ENCODE measurements at places on chromosomes 11 and 22. TPM values are rescaled to one million over a fixed set of nuclear protein-coding genes. Genes with fewer than 3 reads are reported as not detected.

DNA sequence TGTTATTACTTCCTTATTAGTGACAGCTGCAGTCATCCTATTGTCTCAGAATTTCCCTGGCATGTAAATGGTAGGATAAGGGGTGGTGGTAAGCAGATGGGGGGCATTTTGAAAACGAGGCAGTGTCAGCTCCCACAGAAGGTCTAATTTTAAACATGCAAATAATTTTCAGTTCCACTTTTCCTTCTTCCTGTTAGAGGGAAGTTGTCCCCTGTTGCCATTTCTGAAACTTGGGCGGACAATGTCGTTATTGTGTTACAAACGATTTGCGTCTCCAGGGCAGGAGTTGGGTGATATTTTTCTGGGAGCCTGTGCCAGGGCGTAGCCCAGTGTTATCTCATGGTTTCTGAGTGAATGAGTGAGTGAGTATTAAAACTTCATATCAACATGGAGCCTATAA is 7.4 kb downstream of the PTPRJ start:
- no peak for DNase-seq

DNA sequence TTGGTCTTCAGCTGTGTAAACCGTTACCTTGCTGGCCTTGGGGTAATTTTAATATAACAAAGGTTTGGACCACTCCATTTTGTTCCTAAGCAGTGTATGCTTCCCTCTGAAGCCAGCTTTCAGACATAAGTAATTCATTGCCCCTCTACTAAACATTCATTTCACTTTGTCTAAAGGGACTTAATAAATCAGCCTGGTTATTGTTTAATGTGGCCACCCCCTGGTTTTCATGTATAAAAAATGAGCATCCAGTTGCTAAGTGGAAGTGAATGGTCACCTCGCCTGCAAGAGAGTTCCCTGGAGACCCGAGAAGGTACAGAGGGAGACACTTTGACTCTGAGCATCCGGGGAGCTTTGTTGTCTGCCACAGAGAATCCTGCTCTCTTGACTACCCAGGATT is 3.9 kb downstream of the ABTB2 start:
- DNase-seq, result no peak

DNA sequence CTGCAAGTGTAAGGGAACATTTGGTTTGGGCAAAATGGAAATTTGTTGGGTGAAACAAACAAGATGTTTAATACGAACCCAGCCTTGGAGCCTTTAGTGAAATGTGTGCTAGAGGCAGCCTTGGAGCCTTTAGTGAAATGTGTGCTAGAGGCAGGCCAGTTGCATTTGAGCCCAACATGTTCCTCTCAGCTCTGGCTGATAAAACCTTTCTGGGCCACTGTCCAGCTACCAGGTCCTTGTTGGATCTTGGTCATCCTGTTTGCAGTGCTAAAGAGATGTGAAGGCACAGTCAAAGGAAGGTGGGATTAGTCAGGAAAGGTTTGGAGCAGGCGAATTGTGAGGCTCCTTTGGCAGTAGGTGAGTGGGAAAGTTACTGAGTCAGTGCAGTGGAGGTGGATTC is 48.9 kb downstream of the CEP164 start:
- no peak for DNase-seq

- DNase-seq, result no peak
Measured at GRCh38 chr22:22569218-22569617, 10.2 kb upstream of the PRAME start.

DNAJB13 gene
- total RNA-seq, result not detected

- DNase-seq, result no peak
Measured at GRCh38 chr11:75964071-75964470, 149.1 kb downstream of the UVRAG start.

GRCh38 chr11:128889657-128890213 is 1.4 kb upstream of the KCNJ5 start:
- no peak for DNase-seq

GRCh38 chr11:10679644-10680043 is 13.9 kb downstream of the IRAG1 start:
- DNase-seq, result no peak

DNA sequence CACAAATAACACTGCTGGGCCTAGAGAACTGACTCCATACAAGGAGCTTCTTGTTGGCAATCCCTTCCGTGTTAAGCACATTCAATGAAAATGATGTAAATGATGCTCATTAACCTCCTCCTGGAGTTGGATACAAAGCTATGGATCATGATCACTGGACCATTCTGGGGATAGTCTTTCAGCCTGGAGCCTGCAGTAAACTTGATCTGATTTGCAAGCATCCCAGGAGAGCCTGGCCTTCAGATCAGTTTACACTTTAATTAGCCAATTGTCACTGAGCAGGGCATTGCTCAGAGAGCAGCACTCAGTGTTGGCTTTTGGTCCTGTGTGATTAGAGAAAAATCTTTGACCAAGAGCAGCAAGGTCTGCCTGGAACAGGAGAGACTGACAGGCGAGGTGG is 45.6 kb downstream of the ARFGAP3 start:
- DNase-seq, result no peak

OR52A1 gene
- total RNA-seq, result not detected

HIC2 gene
- total RNA-seq, result 6.9 TPM

BCR gene
- total RNA-seq, result 44.7 TPM

PDGFD gene
- total RNA-seq, result 4.7 TPM

- no peak for DNase-seq
Measured at GRCh38 chr11:116544721-116545120, 228.1 kb downstream of the BUD13 start.

DNA sequence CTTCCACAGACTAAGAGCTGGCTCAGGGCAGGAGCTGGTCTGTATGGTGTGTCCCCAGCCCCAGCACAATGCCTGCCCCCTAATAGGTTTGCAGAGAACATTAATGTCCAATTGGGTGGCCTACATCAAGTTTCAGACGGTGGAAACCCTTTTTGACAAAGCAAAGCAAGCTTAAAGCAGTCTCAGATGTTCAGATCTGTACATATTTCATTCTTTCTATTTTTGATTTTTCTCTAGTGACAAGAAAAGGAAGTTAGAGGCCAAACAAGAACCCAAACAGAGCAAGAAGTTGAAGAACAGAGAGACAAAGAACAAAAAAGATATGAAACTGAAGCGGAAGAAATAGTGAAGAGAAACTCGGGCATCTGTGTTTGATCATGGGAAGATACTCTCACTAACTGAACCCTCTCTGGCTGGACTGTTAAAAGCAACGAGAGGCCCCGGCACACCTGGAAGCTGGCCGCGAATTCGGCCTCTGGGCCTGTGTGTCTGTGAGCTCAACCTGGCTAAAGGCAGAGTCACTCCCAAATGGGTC is 40.5 kb downstream of the NAT10 start:
- no peak for DNase-seq

APOL1 gene
- total RNA-seq, result 20.8 TPM

GRCh38 chr11:122659676-122660554 is 4.4 kb downstream of the UBASH3B start:
- DNase-seq, result no peak

GRCh38 chr11:68010090-68011041 is at the start of gene ALDH3B1:
ALDH3B1 (plus strand) TSS chr11:68010327; CDS start chr11:68015298, 4,971 bp downstream.
- DNase-seq, result peak; percentile 97

OR6A2 gene
- not detected for total RNA-seq

DNA sequence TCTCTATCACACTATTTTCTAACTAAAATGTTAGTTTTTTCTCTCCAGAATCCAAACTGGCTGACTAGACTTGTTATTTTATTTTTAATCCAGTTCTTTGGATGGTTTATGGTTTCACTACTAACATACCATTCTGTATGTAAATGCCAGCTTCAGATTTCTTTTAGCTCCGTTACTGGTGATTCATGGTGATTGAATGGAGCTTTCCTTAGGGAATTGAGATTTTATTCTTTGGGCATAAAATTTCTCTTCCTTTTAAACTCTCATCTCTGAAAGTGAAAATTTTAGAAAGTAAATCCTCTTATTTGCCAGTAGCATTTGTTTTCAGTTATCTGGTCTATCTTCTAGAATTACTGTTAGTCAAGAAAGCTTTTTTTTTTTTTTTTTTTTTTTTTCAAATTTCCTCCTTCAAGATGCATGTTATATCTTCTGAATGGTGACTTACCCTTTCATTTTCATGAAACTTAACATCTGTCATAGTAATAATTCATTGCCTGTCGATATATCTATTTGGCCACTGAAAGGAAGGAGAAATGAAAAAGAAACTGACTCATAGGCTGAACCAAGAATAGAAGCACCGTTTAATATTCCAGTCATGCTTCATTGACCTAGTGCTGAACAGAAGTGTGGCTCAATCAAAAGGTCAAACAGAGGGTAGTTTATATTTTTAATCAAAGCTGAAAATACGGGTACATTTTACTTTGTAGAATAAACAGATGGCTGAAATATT is 6.4 kb downstream of the ENDOD1 start:
- no peak for DNase-seq

DNA sequence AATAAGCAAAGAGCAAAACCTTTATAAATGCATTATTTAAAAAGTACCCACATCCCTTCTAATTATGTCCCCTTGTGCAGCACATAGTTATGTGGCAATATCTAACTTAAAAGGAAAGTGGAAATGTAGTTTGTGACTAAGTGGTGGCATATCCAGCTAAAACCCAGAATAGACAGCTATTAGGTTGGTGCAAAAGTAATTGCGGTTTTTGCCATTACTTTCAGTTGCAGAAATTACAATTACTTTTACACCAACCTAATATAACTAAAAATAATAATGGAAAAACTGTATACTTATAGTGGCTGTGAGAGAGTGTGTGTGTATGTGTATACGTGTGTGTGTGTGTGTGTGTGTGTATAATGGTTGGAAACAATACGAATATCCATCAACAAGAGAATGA is 1108.1 kb upstream of the CNTN5 start:
- DNase-seq, result no peak

DNA sequence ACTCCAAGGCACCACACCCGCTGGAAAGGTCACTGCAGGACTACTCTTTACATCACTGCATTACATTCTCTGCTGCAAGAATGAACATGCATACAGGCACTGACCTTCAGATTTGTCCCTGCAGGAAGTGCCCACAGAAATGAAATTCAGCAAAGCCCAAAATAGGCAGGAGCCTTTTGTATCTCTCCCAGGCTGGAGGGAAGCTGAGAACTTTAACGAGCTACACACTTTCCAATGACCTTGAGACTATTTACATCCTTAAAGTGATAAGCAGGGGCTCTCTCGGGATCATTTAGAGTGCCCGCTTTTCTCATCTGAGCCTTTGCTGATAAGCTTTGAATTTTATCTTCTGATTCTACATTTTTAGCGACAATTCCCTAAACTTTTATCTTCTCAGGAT is 12.5 kb downstream of the FEZ1 start:
- DNase-seq, result no peak

DNA sequence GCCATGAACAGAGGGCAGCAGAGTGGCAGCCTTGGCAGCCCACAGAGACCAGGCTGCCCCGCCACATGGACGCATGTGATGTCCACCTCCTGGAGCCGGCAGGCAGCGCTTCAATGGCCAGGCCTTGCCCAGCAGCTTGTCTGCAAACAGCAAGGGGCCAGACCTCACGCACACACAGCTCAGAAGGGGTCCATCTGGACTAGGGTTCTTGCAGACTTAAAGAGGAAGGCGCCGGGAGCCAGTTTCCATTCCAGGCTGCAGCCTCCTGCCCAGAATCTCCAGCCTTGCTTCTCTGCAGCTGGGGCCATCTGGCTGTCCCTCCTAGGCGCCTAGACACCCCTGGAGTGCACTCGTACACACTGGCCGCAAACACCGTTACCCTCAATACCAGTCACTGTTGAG is 91.9 kb upstream of the TMEM45B start:
- no peak for DNase-seq

DNA sequence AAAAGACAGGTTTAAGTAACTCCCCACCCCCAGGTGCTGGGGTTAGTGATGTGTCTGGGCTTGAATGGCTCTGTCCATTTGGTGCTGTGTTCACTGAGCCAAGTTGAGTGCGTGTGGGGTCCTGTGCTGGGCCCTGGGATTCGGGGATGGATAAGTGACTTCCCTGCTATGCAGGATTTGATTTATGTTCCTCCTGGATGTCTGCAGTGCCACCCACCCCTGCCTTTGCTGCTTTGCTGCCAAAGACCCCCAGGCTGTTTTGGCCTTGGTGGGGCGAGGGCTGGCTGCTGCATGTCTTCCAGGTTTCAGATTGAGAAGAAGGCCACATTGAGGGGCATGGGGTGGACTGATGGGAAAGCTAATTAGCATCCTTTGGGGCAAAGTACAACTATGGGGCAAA is 77.9 kb upstream of the PARVG start:
- DNase-seq, result no peak

PHLDA2 gene
- 1.6 TPM for total RNA-seq

DNA sequence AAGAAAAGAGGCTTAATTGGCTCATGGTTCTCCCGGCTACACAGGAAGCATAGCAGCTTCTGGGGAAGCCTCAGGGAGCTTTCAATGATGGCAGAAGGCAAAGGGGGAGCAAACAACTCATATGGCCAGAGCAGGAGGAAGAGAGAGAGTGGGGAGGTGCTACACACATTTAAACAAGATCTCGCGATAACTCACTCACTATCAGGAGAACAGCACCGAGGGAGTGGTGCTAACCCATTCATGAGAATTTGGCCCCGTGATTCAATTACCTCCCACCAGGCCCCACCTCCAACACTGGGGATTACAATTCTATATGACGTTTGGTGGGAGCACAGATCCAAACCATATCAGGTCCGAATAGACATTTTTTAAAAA is 41.7 kb upstream of the APLNR start:
- no peak for DNase-seq

MFRP gene
- not detected for total RNA-seq

All from esophagus muscularis mucosa (tissue), 4 donors.